ENCODE measurements at places on chromosomes 13 and 19. TPM values are rescaled to one million over a fixed set of nuclear protein-coding genes. Genes with fewer than 3 reads are reported as not detected.

TPTE2 gene
- not detected for total RNA-seq

OR10H1 gene
- not detected for total RNA-seq

ZNF738 gene
- total RNA-seq: 4.4 TPM

IER2 gene
- 17.5 TPM for total RNA-seq

EBI3 gene
- total RNA-seq: 0.36 TPM

WDR87 gene
- not detected for total RNA-seq

ZNF682 gene
- 4.8 TPM for total RNA-seq

PLEKHF1 gene
- 5.0 TPM for total RNA-seq

APLP1 gene
- total RNA-seq: 4.7 TPM

SERPINE3 gene
- not detected for total RNA-seq

ATP8B3 gene
- 1.6 TPM for total RNA-seq

LIN7B gene
- 3.8 TPM for total RNA-seq

FLT3LG gene
- total RNA-seq: 0.90 TPM

PSPN gene
- 0.54 TPM for total RNA-seq

C19orf67 gene
- not detected for total RNA-seq

PSG11 gene
- 0.28 TPM for total RNA-seq

CEBPA gene
- total RNA-seq: under 0.01 TPM

NOVA2 gene
- not detected for total RNA-seq

B3GNT8 gene
- under 0.01 TPM for total RNA-seq

GARIN5A gene
- not detected for total RNA-seq

SIGLEC5 gene
- not detected for total RNA-seq

FAAP24 gene
- total RNA-seq: 2.2 TPM

NCR1 gene
- not detected for total RNA-seq

ATP5F1D gene
- 13.6 TPM for total RNA-seq

SLC39A3 gene
- 12.4 TPM for total RNA-seq

ZNF154 gene
- total RNA-seq: 1.9 TPM

SLC25A41 gene
- total RNA-seq: not detected

EXOSC5 gene
- total RNA-seq: 11.4 TPM

SYNE4 gene
- not detected for total RNA-seq

CDKN2D gene
- total RNA-seq: 3.9 TPM

FFAR3 gene
- not detected for total RNA-seq

MZT1 gene
- total RNA-seq: 3.6 TPM

SLAIN1 gene
- 0.36 TPM for total RNA-seq

KLHL1 gene
- total RNA-seq: not detected

ZNF724 gene
- 18.3 TPM for total RNA-seq

CYSLTR2 gene
- not detected for total RNA-seq

All from IMR-90 (cell line).